CD4-positive, alpha-beta T cell treated with Interleukin-21 for 1 hour (primary cell): ENCODE measurements at places on chromosomes 6 and 20.

DNA sequence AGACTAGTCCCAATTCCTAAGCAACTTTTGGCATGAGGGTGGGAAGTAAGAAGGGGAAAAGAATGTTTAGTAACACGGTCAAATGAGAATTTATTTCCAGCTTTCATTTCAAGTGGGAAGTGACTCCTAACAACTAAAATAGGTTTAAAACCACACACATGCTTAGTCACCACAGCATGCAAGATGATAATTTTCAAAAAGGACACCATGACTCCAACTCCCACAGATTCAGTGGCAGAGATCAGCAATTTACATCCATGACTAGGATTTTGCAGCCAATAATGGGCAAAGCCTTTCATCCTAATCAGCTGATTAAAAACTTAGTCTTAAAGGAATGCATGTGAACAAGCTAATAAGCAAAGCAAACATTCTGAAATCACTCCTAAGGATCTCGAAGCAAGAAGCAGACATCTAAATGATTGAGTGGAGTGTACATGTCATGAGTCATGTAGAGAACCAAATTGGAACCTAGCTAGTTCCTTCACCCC lies 48.1 kb upstream of the GCLC start:
- DNase-seq, result no peak

- no peak for DNase-seq
These were observed 52.2 kb downstream of the CDC40 start for GRCh38 chr6:110232450-110232849.

DNA sequence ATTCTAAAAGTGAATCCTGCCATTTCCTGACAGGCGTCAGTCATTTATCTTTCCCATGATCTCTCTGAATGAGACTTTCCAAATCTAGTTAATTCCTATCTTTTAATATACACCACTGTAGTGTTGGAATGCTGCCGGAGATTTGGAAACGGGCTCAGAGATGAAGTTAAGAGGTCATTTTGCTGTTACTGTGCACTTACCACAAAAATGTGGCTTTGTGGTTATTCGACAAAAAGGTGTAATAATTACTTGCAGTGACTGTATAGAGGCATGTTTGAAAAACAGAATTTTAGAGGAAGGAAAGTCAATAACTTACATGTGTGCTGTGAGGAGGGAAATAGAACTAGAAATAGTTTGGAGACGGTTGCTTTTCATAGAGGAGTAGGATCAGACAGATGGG lies 460.2 kb upstream of the BTBD3 start:
- no peak for DNase-seq

GRCh38 chr20:19212821-19213502 lies 520 bp downstream of the SLC24A3 start:
- DNase-seq, result peak; percentile 2

DNA sequence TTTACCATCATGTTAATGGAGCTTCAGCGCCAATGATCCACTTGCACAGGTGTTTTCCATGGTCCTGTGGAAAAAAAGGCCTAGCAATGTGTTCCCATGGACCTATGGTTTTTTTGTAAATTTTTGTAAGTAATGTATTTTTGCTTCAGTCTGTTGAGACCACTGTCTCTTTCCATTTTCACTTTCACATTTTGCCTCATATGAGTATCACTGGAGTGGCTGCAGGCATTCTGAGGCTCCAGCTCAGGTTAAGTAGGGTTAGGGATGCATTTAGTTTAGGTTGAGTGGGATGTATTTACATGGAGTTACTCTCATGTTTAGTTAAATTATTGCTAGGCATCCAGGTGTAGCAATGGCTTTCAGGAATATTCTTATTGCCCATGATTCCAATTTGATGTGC lies 19.2 kb upstream of the LMBRD1 start:
- DNase-seq, result peak; percentile 34

DNA sequence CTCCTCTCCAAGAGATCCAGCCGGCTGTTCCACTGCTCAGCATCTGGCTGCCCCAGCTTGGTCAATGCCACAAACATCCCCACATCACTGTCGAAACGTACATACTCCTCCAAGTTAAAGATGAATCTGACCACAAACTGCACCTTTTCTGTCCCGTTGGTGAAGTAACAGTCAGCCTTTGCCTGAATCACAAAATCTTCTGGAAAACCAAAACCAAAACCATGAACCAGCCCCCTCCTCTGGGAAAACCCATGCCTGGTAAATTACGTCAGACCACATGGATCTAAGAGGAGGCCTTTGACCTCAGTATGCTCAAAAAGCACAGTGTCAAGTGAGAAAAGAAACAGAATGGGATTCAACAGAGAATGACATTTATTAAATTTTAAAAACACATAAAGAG lies 1.7 kb downstream of the HLA-DOB start:
- no peak for DNase-seq

- DNase-seq, result no peak
These were observed 3.0 kb downstream of the DEFB115 start for GRCh38 chr20:31260326-31260932.

GRCh38 chr6:35024551-35025054 lies 116.5 kb downstream of the TCP11 start:
- DNase-seq, result no peak

DNA sequence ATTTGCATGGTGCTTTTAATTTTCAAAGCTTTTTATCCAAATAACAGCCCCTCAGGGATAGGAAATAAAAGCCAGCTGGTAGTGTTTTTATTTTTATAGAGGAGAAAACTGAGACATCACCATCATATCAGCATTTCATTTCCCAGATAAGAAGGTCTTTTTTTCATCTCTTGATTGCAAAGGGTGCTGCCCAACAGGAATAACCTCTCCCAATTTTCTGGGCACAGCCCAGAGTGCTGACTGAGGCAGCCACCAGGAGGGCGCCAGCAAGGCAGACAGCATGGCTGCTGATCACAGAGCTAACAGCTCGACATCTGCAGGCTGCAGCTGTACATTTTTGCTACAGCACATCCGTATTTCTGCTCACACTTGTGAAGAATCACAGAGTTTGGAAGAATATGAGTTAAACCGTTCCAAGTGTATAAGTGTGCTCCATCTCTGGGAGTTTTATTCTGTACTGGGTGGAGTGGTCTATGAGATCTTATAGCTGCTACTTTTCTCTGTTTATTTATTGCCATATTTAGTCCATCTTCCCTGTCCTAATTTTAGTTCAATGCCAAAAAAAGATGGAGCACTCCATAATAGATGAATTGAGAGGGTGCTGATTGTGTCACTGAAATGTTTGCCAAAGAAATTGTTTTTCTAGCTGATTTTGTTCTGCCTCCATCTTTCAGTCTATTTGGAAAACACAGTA lies 85.5 kb upstream of the C20orf144 start:
- DNase-seq, result no peak

DNA sequence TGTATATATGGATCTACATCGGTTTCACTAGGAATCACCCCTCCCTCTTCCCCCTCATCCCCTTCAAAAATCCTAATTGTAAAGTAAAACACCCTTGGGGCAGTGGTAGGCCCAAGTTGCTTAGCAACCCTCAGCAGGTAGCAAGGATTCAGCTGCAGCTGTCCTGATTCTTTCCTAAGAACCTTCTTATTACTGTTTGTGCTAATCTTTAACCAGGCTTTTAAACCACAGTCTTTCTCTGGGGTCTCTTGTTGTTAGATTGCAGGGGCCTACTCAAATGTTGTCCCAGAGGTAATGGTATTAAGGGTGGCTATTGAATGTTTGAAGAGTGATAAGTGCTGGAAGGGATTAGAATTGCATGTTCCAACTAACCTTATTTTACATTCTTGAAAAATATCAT lies 46.4 kb downstream of the PRL start:
- DNase-seq, result no peak

DNA sequence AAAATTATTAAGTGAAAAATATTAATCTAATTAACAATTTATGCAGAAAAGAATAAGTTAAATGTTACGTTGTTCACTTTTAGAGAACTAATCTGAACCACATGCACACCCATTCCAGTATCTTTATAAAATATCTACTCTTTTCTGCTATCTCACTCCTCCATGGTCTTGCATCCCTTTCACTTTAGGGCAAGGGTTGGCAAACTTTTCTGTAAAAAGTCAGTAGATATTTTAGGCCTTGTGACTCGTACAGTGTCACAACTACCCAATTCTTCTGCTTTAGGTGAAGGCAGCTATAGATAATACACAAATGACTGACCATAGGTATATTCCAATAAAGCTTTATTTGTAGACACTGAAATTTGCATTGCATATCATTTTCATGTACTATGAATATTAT lies 39.7 kb upstream of the SUPT3H start:
- no peak for DNase-seq

DNA sequence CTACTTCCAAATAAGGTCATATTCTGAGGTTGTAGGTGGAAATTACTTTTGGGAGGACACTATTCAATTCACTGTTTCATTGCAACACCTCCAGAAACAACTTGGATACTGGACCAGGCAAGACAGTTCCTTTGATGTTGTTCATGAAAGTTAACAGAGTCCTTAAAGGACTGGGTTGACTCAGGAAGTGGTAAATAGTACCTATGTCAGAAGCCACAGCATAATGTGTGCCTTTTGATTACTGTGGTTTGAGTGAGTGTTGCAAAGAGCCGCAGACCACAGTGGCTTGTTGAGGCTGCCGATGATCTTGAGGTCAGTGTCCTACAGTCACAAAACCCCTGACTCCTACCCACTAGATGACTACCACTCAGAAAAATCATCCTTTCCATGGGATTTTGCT lies 10.9 kb downstream of the IL20RA start:
- peak; percentile 75 for DNase-seq

- DNase-seq, result no peak
These were observed 162.7 kb downstream of the ANKRD60 start for GRCh38 chr20:58065508-58066361.

DNA sequence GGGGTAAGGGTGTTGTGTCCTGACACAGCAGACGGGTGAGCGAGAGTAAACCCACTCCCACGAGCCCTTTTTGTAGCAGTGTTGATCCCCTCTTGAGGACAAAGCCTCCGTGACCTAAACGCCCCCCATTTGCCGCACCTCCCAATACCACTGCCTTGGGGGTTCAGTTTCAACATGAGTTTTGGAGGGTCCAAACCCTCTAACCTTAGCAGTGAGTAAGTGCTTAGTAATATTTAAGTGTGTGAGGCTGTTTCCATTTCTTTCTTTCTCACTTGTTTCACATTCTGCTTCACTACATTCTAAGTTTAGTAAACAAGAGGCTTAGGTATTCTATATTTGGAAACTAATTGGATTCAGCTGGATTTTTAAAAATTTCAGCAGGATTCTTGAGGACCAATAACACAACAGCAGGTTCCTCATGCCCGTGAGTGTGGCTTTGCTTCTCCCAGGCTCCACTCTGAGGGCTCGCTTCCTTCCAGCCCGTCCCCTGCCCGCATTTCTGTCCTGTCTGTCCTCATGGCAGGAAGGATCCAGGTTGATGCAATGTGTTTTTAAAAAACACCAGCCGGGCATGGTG lies 41.2 kb downstream of the SNX9 start:
- no peak for DNase-seq

GRCh38 chr6:17439243-17439993 lies 46.0 kb downstream of the CAP2 start:
- DNase-seq, result no peak

- peak; percentile 61 for DNase-seq
These were observed 71.5 kb upstream of the RIPOR2 start for GRCh38 chr6:25007269-25007699.

DNA sequence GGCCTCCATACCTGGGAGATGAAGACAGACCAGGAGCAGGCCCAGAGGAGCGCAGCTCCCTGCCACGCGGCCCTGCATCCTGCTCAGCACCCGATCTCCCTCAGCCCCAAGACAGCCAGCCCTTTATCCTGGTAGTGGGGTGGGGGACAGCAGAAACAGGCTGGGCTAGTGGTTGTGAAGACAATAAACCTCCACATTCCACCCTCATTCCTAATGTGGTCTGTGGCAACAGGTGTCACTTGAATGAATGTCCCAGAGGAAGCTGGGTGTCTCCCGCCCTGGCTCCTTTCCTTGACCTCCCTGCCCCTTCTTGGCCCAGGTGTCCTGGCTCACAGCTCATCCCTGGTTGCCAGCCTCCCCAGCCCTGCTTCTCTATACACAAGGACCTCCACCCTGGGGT lies at the start of gene C6orf15:
TSS of gene C6orf15 (minus strand) at position 98 of the 400 bp plus-strand sequence. CDS start at position 78, 20 bp downstream.
- no peak for DNase-seq

GRCh38 chr6:161850562-161850961 lies 576.7 kb upstream of the AGPAT4 start:
- no peak for DNase-seq

- DNase-seq, result no peak
These were observed 44.4 kb downstream of the GOPC start for GRCh38 chr6:117557951-117558350.

DNA sequence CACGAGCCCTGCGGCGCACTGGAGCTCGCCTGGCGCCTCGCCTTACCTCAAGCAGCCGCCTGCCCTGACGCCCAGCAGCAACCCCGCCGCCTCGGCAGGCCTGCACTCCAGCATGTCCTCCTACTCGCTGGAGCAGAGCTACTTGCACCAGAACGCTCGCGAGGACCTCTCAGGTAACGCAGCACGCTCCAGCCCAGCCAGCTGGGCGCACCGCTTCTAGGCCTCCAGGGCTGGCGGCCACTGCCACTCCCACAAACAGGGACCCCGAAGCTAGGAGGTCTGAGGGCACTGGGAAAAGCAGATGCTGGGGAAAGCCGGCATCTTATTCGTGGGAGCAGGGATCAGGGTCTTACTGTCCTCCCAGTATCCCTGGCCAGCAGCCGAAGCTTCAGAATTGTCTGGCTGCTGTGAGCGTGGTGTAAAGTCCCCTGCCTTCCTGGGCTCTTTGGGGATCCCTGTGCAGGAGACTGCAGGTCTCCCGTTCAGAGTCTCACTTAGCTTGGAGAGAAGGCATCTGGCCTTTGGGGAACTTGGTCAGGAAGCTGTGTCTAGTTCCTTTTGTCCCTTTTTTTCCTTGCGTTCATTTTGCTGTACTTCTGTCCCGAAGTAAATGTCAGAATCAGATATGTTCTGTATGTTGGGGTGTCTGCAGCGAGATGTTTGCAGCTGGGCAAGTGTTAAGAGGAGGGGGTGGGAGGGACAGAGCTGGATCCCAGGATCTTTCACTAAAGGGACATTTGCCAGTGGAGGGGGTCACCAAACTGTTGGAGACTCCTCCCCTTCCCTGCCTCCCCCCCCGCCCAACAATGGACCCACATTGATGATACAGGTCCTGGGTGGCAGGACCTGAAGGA lies 1.8 kb downstream of the FOXF2 start:
- DNase-seq, result no peak

- no peak for DNase-seq
These were observed 58.5 kb downstream of the CHD6 start for GRCh38 chr20:41559658-41560057.

- DNase-seq, result no peak
These were observed 99.1 kb downstream of the TFAP2A start for GRCh38 chr6:10315658-10316372.

- DNase-seq, result no peak
These were observed 23.9 kb upstream of the RALGAPA2 start for GRCh38 chr20:20736303-20736702.

DNA sequence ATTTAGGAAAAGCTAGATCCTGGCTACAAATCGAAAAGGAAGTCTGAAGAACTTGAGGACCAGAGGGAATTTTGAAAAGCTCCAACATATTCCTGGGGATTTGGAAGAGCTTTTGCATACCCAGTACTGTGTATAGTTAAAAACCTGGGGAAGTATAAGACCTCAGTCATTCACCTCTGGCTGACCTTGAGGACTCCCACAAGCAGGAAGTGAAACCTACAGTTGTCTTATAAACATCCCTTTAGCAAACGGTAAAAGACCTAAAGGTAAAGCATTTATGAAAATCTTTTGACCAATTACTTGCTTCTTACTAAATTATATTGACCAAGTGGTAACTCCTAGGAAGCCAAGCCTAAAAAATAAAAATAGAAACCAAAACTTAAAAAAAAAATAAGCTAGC lies 175.0 kb downstream of the HAO1 start:
- DNase-seq, result no peak
